Stimulated activated CD8-positive, alpha-beta memory T cell treated with anti-CD3 and anti-CD28 coated beads, Interleukin-2, amount 100 ng/mL, for 1 hour (primary cell): ENCODE measurements at places on chromosomes 1 and 21.

- no peak for DNase-seq
Measured at GRCh38 chr1:196377811-196378210, 230.4 kb downstream of the KCNT2 start.

DNA sequence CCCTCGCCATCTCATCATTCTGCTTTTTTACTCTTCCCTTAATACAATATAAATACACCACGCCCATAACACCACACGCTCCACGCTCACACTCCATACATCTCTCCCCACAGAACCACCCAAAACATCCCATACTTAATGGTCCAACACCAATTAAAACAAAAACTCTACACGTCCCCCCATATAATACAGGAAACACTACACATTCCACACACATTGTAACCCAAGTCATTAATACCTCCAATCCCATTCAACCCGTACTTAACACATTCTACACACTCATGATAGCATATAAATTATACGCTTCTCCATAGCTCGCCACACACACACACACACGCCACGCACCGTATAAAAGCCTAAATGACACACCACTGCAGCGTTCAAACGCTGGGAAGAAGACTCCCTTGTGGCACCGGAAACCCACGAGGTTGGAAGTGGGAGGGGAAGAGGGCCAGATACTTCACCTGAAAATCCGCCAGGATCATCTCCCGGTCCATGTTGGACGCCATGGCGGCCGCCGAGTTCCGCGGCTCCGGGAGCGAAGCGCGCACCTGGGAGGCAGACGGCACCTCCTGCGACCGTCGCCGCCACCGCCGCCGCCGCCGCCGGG, 659 bp downstream of the FAF1 start:
- no peak for DNase-seq

GRCh38 chr1:23574265-23574754, 15.0 kb upstream of the ID3 start:
- DNase-seq, result no peak

DNA sequence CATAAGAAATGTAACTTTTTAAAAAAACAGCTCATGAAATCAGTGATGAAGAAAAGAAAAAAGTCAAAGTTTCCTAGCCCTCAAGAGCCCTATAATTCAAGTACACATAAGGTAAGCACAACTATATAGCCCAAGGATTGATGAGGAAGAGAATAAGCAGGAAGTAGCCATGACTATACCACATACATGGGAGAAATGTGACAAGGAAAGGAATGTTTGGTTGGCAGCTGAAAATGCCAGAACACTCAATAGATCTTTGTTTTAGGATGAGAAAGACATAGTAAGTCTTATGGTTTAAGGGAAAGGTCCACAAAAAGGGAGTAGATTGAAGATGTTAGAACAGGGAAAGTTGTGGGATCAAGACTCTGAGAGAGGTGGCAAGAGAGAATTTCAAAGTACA, 5.7 kb downstream of the DOCK7 start:
- DNase-seq, result no peak

DNA sequence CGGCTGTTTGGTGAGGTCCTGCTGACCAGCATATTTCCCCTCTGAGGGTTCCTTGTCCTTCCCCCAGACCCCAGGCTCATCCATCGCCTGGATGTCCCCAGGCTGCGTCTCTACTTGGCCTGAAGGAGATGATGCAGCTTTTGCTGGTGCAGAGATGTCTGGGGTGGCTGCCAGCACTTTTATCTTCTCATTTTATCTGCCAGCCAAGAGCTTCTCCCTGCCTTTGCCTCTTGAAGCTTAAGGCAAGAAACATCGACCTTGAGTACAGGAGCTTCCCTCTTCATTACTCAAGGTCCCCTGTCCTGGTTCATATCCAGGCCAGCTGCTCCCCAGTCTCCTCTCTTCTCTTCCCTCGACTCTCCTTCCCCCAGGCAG, 9.2 kb upstream of the H6PD start:
- no peak for DNase-seq

GRCh38 chr1:93132638-93133037, 47.6 kb downstream of the TMED5 start:
- no peak for DNase-seq

GRCh38 chr1:110370827-110371226, 20.0 kb downstream of the SLC16A4 start:
- DNase-seq, result no peak

DNA sequence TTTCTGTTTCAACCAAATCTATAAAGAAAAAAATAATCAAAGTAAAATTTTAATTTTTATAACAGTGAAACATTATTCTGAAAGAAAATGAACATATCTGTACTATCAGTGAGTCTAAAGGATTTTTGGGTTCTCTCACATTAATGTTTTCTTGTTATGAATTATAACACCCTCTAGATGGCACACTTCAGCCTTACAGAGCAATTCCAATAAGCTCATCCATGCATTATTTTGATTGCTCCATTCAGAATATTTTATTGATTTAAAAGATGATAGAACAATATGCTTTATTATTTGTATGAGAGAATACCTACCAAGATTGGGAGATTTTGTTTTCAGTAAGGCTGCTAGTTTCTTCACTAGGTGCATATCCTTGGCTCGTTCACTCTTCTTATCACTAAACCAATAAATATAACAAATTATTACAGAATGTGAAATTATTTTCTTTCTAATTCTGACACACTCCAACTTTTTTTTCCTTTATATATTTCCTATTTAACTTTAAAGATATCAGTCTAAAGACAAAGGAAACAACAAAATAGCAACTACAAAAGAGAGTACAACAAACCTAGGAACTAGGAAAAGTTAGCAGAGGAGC, 82.4 kb downstream of the RAB3GAP2 start:
- DNase-seq, result no peak
